T-cell (primary cell): ENCODE measurements at places on chromosomes 12 and 14.
A peak's percentile ranks its signal among the peaks of the same experiment; 100 is the strongest.

DNA sequence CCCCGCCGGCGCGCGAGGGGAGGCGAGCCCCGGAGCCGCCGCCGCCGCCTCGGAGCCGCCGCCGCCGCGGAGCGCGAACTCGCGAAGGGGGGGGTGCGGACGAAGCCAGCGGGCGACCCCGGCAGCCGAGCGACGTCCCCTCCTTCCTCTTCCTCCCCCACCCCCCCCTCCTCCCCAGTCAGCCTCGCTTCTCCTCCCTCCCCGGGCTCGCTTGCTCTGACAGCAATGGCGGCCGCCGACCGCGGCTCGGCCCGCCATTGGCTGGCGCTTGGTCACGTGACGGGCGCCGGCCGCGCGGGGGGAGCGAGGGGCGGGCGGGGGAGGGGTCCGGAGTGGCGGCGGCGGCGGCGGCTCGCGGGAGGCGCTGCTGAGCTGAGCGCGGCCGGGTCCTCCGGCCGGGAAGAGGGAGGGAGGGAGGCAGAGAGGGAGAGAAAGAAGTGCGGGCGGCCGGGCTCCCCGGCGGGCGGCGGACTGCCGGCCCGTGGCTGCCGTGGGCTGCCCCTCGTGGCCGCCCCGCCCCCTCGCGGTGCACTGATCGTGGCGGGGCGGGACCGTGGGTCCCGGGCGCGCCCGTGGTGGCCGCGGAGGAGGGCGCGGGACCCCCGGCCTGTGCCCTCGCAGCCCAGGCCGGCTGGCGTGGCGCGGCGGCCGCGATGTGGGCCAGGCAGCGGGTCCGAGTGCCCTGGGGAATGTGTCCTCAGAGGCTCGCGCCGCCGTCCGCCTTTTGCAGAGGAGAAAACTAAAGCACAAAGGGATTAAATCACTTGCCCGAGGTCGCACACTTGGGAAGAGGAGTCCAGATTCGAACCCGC, at the start of gene MED13L:
Gene MED13L (minus strand): TSS at position 227 of the 812 bp plus-strand sequence. CDS start 562 bp downstream, outside the sequence.
- peak; percentile 72 for DNase-seq

DNA sequence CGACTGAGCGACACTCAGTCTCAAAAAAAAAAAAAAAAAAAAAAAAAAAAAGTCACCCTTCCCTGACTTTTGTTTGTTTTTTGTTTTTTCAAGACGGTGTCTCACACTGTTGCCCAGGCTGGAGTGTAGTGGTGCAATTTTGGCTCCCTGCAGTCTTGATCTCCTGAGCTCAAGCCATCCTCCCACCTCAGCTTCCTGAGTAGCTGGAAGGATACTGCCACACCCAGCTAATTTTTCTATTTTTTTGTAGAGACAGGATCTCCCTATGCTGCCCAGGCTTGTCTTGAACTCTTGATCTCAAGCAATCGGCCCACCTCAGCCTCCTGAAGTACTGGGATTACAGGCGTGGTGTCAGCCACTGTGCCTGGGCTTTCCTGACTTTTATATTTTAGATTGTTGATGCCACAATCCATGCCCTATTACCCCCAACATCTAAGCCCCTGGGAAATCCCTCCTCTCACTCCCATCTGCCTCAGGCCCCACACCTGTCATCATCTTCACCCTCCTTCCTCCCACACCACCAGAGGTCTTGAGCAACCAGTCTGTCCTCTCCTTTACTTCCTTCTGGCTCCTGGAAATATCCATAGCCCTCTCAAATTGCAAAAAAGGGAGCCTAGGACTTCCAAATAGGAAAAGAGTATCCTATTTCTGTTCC, 7.8 kb downstream of the IKZF4 start:
- DNase-seq = no peak

- DNase-seq = no peak
Measured at GRCh38 chr12:68001486-68002466, 12.5 kb downstream of the IFNG-AS1 start.

DNA sequence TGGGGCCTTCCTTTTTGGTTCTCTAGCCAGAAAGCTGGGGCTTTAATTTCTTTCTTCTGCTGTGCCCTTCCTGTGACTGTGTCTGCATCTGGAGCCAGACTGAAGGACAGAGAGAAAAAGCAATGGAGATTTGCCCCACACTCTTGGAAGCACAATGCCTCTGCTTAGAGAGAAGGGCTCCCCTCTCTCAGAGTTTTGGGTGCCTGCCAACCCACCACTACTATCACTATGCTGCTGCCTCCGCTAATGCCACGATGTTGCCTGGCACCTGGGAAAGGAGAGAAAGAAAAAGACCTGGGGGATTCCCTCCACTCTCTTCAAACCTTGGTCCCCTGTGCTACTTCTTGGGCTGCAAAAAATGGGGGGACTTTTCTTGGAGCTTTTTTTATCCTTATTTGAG, 52.6 kb downstream of the TMEM260 start:
- DNase-seq = no peak

GRCh38 chr12:6332459-6332858, 9.4 kb downstream of the TNFRSF1A start:
- DNase-seq = no peak

GRCh38 chr12:108686780-108687179, 44.5 kb downstream of the CORO1C start:
- DNase-seq = no peak

DNA sequence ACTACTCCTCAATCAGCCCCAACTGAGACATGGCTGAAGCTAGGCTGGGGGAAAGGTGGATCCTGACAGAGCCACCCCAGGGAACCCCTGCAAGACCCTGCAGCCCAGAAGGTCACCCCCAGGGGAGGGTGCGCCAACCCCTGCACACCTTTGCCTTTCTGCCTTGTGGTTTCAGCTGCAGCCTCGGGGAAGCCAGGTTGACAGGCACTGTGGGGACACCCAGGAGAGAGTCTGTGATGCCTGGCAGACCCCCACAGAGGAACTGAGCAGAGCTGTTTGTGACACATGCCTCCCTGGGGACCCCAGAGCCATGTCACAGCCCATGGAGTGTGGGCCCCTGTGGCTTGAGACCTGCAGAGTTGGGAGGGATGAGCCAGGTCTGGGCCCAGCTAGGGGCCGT, 11.8 kb upstream of the HHIPL1 start:
- no peak for DNase-seq

- DNase-seq = no peak
Measured at GRCh38 chr12:103647267-103647666, 60.2 kb downstream of the STAB2 start.

- no peak for DNase-seq
Measured at GRCh38 chr14:26963711-26964110, 365.9 kb upstream of the NOVA1 start.

- no peak for DNase-seq
Measured at GRCh38 chr12:53596920-53597363, 29.2 kb downstream of the ATF7 start.

DNA sequence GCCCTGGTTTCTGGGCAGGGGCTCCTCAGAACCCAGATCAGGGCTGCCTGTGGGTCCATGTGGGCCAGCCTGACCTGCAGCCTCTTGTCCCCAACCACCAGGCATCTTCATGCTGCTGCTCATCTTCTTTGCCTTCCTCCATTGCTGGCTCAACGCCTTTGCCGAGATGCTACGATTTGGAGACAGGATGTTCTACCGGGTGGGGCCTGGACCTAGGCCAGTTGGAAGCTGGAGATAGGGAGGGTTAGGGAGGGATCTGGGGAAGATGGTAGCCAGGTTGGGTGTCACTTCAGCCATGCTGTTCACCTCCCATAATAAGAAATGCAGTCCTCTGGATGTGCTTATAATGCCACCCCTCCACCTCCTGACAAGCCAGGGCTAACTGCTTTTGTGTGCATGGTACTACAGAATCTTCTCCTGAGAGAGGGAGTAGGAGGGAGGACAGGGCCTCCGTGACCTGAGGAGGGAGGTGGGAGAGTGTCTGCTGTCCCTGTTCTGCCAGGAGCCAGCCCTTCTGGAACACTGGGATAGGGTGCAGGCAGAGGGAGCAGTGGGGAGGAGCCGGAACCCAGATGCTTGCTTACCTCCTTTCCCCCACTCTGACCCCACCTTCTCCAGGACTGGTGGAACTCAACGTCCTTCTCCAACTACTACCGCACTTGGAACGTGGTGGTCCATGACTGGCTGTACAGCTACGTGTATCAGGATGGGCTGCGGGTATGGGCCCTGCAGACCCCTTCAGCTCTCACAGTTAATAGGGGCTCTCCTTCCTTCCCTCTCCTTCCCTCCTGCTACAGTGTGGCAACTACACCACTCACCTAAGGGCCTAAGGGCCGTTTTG, 17.6 kb downstream of the SOAT2 start:
- DNase-seq = no peak

- no peak for DNase-seq
Measured at GRCh38 chr12:50400104-50400637, 514 bp upstream of the LARP4 start.

DNA sequence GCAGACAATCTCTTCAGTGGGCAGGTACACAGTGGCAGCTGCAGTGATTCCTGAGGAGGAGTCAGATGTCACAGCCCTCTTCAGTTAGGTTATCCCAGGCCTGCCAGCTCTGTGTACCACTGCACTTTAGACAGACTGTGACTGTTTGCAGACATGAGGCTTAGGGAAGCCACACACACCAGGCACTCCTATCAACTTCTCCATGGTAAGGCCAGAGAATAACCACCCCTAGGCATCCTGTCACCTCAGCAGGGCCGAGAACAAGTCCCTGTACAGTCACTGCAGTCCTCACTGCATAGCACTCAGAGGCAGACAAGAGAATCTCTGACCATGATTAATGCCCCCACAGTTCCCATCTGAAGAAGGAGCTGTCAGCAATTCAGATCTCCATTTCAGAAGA, 296.5 kb downstream of the GALC start:
- no peak for DNase-seq

DNA sequence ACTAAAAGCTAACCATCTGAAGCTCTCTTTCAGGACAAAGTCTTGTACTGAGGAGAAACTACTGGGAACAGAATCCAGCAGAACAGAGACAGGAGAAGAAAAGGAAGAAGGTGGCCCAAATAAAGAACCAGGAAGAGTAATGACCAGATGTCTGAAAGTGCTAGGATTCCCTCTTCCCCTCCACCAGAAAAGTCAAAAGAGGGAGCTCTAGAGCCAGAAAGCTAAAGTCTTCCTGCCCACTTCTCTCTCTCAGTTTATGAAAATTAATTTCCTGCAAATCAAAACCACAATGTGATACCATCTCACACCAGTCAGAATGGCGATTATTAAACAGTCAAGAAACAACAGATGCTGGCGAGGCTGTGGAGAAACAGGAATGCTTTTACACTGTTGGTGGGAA, 47.2 kb downstream of the SPPL3 start:
- no peak for DNase-seq

DNA sequence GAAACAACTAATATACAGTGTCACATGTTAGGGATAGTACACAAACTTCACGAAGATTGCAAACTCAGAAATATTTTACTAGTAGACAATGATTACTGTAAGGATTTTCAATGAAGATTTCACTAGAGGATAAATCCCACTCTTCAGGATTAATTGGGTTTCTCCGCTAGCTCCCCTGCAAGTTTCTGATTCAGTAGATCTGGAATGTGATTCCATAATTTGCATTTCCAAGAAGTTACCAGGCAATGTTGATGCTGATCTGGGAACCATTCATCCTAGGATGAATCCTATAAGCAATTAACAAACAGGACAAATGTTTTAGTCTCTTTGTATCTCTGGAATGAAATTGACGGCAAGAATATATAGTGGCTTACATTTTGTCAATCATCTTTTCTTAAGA, 272.4 kb downstream of the ALX1 start:
- no peak for DNase-seq

- DNase-seq = no peak
Measured at GRCh38 chr12:102479099-102479885, 1.1 kb downstream of the IGF1 start.

- DNase-seq = peak; percentile 68
Measured at GRCh38 chr12:47767216-47767724, 5.8 kb upstream of the SLC48A1 start.

GRCh38 chr12:122921917-122922316, 26.0 kb upstream of the VPS37B start:
- DNase-seq = no peak

- no peak for DNase-seq
Measured at GRCh38 chr12:94100211-94100627, 48.2 kb upstream of the PLXNC1 start.

DNA sequence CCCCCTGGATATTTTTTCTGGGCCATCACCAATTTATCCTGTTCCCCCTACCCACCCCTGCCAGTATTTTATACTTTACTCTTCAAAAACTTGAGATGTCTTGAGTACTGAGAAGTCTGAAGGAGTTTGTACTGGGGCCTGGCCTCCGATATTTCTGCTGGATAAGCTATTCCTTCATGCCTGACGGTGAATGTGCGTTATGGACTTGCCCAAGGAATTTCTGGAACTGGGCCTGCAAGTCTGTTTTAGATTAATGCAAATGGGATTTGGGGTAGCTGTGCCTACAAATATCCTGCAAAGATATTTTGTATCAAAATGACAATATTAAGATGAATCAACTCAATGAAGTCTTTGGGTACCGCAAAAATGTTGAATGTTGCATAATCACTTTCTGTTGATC, at the start of gene PTCSC3:
Gene PTCSC3 (minus strand): TSS at position 199 of the 400 bp plus-strand sequence.
- DNase-seq = no peak

GRCh38 chr14:101069228-101069549, 165.7 kb upstream of the RTL1 start:
- no peak for DNase-seq

- no peak for DNase-seq
Measured at GRCh38 chr14:55587847-55588246, 7.8 kb downstream of the KTN1 start.

GRCh38 chr12:14975457-14975856, 2.6 kb downstream of the PDE6H start:
- DNase-seq = no peak

GRCh38 chr12:33205981-33206380, 233.6 kb downstream of the SYT10 start:
- no peak for DNase-seq

GRCh38 chr14:66496188-66496807, 10.1 kb downstream of the CCDC196 start:
- DNase-seq = no peak

GRCh38 chr12:3160081-3160480, 82.9 kb downstream of the TSPAN9 start:
- no peak for DNase-seq

GRCh38 chr14:20809917-20810316, 7.3 kb upstream of the RNASE1 start:
- DNase-seq = no peak

- DNase-seq = no peak
Measured at GRCh38 chr12:113065126-113066007, 8.8 kb downstream of the DTX1 start.

DNA sequence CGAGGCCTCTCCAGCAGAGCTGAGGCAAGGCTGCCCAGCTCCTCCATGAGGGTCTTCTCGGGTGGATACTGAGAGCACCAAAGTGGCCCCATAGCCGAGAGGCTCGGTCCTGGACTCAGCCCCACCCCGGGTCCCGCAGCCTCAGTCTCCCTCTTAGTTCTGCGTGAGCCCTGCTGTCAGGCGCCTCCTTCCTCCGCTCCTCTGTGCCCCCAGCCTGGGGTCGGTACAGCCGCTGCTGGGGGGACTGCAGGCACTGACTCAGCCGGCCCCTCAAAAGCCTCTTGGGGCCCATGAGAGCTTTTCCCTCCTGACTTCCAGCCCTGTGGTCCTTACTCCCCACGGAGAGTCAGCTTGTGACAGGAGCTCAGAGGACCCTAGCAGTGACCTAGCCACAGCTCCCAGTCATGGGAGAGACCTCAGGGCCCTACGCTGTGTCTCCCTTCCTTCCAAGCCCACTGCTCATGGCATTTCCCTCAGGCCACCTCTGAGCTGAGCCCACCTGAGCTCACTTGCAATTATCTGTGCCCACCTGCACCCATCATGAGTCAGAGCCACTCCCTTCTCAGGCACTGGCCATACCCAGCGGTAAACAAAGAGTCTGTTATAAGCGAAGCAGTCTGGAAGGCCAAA, 295.0 kb upstream of the RTL1 start:
- DNase-seq = no peak

- DNase-seq = no peak
Measured at GRCh38 chr12:52123487-52124186, 44.1 kb downstream of the SMIM41 start.

GRCh38 chr14:105493921-105494605, 3.0 kb downstream of the TEDC1 start:
- no peak for DNase-seq
